ENCODE measurements at places on chromosomes 2 and 18.

GRCh38 chr2:111904726-111905474, 6.5 kb downstream of the MERTK start:
- DNase-seq: no peak

DNA sequence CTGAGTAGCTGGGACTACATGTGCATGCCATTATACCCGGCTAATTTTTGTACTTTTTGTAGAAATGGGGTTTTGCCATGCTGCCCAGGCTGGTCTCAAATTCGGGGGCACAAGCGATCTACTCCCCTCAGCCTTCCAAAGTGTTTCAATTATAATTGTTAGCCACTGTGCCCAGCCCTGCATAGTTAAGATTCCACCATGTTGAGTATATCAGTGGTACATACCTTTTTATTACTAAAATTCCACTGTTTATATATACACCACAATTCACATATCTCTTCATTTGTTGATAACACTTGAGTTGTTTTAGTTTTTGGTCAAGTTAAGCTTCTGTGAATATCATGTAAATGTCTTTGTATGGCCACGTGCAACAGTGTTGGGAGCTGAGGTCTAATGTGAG, 12.8 kb upstream of the FMNL2 start:
- no peak for DNase-seq

DNA sequence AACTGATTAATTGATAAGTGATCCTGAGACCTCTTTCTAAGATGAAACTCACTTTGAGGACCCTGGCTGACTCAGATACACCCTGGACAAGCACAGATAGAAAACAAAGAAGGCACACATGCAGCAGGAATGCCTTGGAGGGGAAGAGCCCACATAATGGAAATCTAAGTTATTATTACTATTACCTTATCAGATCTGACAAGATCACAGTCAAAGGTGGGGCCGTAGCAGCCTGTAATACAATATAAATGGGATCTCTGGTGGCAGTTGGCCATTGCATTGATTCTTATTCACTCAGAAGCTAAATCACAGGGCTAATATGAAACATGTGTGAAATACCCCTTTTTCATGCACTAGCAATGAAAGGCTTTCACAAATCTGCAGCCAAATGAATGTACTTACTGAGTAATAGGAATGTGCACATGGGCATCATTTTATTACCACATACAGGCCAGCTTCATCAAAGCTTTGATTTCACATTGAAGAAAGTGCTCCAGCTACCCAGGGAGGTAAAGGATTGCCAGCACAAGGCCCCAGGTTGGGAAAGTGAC, 84.0 kb downstream of the ZBTB7C start:
- DNase-seq: no peak

- no peak for DNase-seq
Measured at GRCh38 chr18:32380559-32380958, 90.1 kb downstream of the GAREM1 start.

- no peak for DNase-seq
Measured at GRCh38 chr2:74222300-74222650, 23.9 kb downstream of the MTHFD2 start.

DNA sequence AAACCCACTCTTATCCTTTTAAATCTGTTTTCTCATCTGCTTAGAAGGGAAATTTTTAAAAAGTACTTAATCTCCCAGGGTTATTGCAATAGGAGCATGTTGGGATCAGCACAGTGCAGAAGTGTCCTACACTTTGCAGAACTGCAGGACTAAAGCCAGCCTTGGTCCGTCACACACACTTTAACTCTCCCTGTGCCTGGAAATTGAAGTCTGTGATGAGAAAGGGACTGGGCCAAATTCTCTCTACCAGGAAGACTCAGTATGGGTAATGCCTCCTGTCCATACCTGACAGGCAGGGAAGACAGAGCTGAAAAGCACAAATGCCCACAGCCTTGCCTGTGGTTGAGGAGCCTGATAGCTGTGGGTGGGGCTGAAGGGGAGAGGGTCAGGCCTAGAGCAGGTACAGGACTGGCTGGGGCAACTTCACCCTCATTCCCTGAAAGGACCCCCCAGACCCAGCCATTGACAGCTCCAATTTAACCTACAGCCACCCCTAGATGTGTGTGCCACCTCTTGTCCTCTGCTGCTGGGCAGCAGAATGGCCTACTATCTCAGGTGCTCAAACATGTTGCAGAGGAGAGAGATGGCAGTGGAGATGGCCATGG, 377.2 kb upstream of the KLHL29 start:
- DNase-seq: no peak

DNA sequence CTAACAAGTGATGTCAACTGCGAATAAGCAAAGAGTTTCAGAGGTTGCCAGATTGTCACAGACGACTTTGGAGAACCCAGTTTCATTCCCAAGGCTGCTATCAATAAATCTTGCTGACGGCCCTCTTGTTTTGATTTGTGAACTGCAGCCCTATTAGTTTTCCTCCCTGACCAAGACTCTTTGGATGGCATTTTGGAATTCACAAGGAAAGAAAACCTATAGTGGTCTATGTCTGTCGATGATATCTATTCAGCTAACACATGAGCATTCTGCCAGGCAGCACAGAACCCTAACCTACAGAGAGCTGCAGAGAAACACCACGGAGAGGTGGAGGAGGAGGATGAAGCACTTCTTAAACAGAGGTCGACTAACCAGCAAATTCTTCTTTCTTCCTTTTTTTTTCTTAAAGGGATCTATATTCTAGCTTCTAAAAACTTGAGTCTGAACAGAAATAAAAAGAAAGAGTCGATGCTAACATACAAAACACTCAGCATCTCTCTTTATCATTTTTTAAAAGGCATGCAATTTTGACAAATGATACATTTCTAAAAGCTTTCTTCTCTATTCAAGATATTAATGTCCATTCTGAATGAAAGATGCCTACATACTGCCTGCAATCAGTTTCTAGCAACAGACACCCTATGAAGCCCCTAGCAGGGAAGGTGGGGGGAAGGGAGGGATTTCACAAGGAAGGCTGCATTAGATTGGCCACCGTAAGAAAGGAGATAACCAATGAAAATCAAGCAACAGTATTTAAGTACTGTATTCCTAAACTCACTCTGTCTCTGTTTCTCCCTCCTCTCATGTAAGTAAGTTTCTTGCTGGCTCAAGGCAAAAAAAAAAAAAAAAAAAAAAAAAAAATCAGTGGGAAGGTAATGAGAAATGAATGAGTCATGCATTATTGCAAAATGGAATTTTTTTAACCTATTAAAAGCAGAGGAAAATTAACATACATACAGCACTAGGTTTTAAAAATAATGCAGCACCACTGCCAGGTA, 83.0 kb upstream of the CHRNA1 start:
- DNase-seq: no peak

DNA sequence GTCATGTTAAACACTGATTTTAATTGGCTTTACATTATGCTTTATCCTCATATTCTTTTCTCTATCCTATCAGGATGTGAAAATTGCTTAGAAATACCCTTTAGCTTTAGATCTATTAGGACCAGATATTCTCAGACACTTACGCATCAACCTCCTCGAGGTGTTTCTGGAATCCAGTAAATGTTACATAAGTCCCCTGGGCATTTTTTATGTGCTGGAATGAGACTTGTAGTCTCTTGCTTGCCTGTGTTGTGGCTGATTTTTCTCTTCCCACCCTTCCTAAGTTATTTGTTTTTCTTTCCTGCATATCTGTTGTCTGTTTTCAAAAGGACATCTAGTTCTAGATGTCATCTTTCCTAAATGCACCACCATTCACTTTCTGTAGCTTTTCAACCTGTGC, 197.1 kb downstream of the CCDC85A start:
- DNase-seq: no peak

- DNase-seq: no peak
Measured at GRCh38 chr2:190655570-190655969, 6.7 kb downstream of the NAB1 start.

GRCh38 chr2:198763793-198764192, 693.9 kb downstream of the SATB2 start:
- DNase-seq: no peak

GRCh38 chr2:203112342-203112741, 97.7 kb downstream of the NBEAL1 start:
- no peak for DNase-seq

- no peak for DNase-seq
Measured at GRCh38 chr2:222982010-222982908, 69.7 kb upstream of the KCNE4 start.

GRCh38 chr18:49811151-49811938, 2.0 kb downstream of the ACAA2 start:
- no peak for DNase-seq

- DNase-seq: no peak
Measured at GRCh38 chr18:55083461-55083860, 124.2 kb upstream of the CCDC68 start.

DNA sequence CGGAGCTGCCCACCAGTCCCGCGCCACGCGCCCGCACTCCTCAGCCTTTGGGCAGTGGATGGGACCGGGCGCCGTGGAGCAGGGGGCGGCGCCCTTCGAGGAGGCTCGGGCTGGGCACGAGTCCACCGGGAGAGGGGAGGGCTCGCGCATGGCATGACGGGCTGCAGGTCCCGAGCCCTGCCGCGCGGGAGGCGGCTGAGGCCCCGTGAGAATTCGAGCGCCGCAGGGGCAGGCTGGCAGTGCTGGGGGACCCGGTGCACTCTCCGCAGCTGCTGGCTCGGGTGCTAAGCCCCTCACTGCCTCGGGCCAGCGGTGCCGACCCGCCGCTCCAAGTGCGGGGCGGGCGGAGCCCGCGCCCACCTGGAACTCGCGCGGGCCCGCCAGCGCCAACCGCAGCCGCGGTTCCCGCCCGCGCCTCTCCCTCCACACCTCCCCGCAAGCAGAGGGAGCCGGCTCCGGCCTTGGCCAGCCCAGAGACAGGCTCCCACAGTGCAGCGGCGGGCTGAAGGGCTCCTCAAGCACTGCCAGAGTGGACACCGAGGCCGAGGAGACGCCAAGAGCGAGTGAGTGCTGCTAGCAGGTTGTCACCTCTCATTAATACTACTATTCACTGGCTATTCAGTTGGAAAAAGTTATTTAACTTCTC, 3.6 kb upstream of the TTC21B start:
- DNase-seq: no peak

DNA sequence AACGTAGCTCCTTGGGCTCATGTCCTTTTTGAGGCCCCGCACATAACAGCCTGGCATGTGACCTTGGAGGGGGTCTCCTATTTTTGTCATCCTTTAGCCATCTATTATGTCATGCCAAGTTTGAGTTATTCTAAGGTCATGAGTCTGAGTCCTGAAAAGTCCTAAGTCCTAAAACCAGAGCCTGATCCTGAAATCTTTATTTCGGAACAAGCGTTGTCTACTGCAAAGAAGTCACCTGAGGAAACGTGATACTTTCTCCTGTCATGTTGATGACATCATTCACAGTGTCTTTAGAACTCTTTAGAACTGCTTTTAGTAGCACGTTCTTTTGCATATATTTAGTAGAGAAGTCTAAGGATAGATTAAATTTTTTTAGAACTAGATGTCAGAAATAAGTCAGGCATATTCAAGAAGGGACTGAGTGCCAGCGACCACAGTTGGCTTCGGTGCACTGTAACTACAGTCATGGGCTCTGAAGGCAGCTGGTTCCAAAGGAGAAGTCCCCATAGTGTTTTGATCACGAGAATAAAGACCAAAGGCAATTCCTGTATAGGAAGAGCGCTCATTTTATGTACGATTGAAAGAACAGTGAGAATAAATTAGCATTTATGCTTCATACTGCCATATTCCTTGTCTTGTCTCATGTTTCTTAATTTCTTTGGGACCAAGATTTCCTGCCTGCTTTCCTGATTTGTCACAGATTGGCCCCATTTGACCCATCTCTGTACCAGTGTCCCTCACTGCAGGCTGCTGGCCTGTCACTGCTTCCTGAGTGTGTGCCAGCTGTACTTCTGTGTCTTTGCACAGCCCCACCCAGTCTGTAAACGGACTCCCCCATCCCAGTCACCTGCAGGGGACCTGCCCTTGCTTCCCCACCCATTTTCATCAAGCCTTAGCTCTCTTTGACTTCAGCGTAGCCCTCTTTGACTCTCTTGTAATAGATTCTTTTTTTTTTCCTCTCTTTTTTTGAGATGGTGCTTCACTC, 75.8 kb downstream of the ASAP2 start:
- DNase-seq: no peak

GRCh38 chr18:53909668-53910067, 314.8 kb downstream of the MBD2 start:
- no peak for DNase-seq

DNA sequence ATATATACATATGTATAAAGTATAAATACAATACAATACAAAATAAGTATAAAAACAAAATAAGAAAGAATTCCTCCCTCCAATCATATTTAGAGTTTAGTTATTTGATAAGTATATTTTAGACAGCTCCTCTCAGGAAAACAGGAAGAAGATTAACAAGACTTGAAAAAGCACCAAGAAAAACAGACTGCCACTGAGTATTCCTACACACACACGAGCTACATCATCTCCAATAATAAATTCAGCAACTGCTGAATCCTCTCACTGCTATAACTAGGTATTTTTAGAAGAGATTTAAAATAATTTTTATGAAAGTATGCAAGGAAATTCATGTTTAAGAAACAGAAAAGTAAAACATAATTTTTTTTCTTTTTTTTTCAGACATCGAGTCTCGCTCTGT, 13.0 kb downstream of the LONRF2 start:
- no peak for DNase-seq

DNA sequence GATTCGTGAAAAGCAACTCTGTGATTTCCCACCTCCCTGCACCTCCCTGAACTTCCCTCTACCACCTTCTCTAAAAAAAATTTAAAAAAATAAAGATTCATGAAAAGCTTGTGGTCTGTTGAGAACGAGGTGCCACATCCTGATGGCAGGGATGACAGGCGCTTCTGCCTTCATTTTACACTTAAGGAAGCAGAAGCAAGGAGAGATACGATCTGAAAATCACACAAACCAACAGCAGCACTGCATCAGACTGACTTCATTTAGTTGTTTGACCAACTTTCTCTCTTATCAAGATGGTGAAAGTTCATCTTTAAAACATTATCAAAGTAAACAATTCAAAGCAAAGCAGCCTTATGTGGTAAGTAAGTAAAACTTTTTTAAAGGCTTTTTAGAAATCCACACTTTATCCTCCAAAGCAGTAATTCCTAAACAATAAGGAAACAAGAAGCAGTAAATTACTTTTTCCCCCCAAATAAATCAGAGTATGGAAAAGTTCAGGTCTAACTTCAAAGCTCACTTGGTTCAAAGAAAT, 15.5 kb downstream of the WDFY1 start:
- no peak for DNase-seq

DNA sequence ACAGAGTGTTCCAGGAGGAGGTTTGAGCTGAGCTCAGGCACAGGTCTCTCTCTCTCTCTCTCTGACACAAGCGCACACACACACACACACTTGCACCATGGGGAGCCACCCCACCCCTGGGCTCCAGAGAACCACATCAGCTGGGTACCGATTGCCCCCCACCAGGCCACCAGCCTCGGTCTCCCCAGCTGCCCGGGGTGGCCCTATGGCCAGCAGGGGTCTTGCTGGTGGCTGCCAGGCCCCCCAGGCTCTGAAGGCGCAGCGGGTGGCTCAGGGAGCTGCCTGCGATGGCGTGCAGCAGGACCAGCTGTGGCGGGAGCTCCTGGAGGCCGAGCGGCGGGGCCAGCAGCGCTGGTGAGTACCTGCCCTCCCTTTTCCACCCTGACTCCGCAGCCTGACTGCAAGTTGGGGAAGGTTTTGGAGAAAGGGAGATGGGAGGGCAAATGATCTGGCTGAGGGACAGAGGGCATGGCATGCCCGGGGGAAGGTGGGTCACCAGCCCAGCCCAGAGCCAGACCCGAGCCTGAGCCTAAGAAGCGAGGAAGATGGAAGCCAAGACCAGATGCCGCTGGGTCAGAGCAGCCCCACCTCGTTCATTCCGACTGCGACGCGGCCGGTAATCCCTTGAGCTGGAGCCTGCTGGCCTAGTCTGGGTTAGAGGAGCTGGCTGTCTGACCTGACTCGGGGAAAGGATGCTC, 21.9 kb upstream of the SLC66A3 start:
- DNase-seq: no peak

Measured in effector memory CD4-positive, alpha-beta T cell (primary cell).